NAMALWA (cell line): ENCODE measurements at places on chromosomes 16 and 17.

DNA sequence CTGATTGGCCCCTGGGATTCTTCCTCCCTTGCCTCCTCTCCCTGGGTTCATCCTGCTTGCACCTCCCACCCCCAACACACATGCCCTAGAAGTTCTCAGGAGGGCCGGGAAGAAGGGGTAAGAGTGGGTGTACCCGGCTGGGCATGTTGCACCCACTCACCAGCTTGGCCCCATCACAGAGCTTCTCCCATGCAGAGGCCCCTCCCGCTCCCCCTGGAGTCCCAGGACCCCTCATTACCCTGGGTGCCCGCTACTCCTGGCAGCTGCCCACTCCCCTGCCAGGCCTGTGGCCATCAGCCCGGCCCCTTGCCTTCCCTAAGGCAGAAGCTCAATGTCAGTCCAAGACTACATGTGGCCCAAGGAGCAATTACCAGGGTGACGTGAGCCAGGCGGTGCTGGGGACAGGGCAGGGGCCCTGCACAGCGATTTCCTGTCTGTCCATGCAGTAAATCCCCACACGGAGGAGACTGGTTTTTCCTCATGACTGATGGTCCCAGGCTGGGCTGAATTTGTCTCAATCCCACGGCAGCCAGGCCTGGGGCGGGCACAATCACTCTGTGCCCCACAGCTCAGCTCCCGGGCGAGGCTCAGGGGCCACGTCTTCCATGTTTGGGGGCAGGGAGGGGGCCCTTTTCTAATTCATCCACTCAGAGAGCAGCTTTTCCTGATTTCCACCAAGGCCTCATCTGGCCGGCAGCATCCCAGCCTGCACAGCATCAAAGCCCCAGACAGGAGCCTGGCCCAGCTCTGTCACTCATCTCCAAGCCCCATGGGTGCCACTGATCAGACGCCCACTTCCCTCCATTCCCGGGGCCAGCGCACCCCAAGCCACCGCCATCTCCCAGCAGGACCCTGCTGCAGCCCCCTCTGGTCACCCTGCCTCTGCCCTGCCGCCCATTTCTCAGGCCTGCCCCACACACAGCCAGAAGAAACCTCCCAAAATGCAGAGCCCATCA is 234.7 kb downstream of the KATNIP start:
- no peak for DNase-seq

GRCh38 chr16:22189473-22190080 is 16.5 kb upstream of the EEF2K start:
- peak; percentile 62 for DNase-seq

DNA sequence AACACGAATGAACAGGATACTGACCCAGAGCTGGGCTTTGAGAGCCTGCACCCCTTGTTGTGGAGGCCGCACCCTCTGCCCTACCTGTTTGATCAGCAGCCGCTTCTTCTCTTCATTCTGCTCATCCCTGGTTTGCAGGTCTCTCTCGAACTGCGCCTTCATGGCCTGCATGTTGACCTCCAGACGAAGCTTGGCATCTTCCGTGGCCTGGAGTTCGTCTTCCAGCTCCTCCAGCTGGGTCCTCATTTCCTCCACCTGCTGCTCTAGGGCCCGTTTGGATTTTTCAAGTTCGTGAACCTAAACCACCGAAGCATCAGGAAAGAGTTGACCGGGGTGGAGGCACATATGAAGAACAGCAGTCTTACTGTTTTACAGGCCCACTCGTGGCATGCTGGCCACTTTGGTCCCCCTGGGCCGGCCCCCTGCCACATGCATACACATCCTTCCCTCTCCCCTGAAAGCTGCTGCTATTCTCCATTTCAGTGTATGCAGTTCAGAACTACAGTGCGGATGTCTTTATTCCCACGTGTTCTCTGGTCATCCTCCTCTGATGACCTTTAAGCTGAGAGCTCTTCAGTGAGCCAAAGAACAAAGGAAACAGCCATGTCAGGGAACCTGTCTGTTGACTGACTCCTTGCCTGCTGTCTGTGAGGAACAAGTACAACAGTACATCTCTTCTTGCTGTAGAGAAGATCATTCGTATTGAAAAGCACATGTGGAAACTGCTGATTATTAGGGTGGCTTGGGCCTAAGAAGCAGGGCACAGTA is 54.8 kb downstream of the NDEL1 start:
- no peak for DNase-seq

DNA sequence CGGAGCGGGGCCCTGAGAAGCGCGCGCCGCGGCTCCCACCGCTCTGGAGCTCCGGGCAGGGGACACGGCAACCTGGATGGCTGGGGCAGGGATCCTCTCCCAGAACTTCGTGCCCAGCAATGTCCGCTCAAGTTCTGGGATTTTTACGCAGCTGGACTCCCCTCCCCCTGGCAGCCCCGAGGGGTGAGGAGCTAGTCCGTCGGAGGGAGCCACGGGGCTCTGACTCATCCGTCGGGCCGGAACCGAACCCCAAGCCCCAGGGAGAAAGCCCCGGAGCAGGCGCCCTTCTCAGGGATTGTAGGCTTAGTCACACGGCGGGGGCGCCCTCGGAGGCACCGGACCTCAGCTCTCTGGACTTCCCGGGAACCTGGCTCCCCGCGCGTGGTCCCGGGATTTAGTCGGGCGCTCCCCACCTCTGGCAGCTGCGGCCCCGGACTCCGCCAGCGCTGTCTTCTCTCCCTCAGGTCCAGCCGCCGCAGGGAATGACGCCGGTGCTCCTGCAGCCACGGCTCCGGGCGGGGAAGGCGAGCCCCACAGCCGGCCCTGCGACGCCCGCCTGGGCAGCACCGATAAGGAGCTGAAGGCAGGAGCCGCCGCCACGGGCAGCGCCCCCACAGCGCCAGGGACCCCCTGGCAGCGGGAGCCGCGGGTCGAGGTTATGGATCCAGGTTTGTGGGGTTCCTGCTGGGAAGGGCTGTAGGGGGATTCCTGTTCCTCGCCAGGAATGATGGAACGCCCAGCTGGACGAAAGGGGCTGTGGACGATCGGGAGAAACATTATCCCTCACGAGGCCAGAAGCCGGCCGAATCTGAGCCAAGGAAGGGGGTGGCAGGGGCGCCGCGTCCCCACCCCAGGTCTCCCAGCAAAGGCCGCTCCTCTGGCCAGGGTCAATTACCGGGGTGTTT is 830 bp downstream of the SPHK1 start:
- DNase-seq: no peak

- DNase-seq: no peak
These were observed 19.8 kb upstream of the ADCY7 start for GRCh38 chr16:50246299-50247122.

- DNase-seq: no peak
These were observed 20.7 kb downstream of the DNAH9 start for GRCh38 chr17:11618861-11619566.

DNA sequence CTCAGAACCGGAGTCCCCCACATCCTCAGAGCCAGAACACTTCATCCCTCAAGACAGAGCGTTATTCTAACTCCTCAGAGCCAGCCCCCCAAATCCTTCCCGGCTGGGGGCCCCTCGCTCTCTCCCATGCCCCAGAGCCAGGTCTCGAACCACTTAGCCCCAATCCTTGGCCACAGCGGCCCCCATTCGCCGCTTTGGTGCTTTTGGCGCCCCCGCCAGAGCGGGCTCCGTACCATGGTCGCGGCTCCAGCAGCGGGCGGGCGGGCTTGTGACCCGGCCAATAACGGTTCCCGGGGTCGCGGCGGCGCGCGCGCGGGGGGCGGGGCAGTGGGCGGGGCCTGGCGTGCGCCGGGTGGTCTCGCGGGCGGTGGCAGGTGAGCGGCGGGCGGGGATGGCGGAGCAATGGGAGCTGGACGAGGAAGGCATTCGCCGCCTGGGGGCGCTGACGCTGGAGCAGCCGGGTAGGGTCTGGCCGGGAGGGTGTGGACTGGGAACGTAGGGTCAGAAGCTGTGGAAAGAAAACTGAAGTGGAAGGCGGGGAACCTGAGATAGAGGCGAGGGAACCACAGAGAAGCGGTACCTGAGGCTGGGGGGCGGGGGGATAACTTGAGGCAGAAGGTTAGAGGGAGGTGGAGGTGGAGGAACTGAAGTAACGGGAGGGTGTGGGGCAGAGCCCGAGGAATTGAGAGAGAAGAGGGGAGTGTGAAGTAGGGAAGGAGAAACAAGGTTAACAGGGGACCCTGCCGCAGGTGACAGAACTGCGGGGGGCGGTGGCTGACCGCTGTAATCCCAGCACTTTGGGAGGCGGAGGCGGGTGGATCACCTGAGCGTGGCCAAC is at the start of the genes KCTD19 and LRRC36:
Gene KCTD19, minus strand, starts transcription at position 270 of the 838 bp plus-strand sequence. Its CDS starts 34 bp downstream, at position 236.
Gene LRRC36, plus strand, starts transcription at position 344 of the 838 bp plus-strand sequence. Its CDS starts 48 bp downstream, at position 392.
- DNase-seq: peak; percentile 63

- no peak for DNase-seq
These were observed 27.4 kb downstream of the MYH3 start for GRCh38 chr17:10629706-10630105.

DNA sequence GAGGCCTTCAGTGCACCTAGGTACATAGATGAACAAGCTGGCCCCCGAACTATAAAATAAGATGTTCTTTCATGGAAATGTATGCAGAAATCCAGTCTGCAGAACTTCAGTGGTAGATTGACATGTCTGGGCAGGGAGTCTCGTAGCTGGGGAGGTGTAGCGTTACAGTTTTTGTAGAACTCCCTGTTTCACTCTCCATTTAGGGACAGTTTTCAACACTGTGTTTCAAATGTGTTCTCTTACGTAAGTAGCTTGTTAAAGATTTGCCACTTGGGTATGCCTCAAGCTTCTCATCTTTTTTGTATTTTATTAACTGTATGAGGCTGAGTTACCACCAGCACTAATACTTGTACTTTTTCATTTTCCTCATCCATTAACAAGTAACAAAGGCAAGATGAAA is 46.6 kb downstream of the PLD6 start:
- no peak for DNase-seq

DNA sequence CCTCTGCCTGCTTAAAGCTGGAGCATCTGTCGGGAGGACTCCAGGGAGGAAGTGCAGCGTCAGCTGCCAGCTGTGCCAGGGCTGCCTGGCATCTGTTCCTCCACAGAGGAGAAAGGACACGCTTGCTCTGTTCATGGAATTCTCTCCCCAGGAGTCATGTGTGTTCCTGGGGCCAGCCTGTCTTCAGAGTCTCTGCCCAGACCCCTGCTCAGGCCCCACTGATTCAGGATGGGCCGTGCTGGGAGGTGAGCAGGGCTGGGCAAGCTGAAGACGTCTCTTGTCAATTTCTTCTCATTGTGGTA is 24.2 kb downstream of the CRISPLD2 start:
- DNase-seq: no peak

- DNase-seq: no peak
These were observed 1.2 kb upstream of the METTL9 start for GRCh38 chr16:21598206-21598605.

DNA sequence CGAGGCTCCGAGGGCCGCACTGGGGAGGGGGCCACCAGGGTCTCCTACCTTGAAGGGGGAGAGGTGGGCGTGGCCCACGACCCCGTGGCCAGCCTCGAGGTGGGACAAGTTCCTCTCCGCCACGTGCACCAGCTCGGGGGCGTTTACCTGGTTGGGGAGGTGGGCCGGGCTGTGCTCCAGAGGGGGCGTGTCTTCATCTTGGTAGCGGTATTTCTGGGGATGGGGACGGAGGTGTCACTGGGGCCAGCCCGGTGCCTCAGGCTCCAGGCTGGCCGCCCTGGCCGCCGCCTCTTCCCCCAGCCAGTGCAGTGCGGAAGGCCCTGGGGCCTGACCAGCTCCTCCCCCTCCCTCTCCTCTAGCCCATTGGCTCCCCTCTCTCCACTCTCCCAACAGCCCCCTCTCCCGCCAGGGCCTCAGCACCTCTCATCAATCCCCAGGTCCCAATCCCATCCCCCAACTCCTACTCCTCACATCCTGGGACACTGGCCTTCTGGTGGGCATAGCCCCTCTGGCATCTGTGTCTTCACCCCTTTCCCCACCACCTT is 11.5 kb downstream of the DLG4 start:
- DNase-seq: no peak

- DNase-seq: no peak
These were observed 63.9 kb downstream of the BANP start for GRCh38 chr16:88014954-88015805.

DNA sequence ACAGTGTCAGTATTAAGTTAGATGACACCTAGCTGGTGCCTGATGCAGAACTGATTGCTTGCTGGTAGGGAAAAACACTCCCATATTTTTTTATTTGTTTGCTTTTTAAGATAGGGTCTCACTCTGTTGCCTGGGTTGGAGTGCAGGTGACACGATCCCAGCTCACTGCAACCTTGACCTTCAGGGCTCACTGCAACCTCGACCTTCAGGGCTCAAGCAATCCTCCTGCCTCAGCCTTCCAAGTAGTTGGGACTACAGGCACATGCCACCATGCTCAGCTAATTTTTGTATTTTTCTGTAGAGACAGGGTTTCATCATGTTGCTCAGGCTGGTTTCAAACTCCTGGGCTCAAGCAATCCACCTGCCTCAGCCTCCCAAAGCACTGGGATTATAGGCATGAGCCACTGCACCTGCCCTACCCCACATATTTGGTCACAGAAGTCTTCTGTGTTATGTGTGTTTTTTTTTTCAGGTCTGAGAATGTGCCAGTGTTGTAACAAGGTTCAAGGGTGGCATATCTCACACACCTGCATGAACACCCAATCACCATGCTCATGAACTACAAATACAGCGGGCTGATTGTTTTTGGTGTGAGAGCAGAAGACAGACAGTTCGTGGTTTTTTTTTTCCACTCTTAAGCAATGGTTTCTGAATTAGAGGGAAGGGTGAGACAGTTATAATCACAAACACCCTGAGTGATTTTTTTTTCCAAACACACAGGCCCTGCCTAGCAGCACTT is 22.8 kb downstream of the SPAG9 start:
- DNase-seq: no peak

GRCh38 chr17:51365090-51365489 is 104.7 kb downstream of the UTP18 start:
- no peak for DNase-seq

DNA sequence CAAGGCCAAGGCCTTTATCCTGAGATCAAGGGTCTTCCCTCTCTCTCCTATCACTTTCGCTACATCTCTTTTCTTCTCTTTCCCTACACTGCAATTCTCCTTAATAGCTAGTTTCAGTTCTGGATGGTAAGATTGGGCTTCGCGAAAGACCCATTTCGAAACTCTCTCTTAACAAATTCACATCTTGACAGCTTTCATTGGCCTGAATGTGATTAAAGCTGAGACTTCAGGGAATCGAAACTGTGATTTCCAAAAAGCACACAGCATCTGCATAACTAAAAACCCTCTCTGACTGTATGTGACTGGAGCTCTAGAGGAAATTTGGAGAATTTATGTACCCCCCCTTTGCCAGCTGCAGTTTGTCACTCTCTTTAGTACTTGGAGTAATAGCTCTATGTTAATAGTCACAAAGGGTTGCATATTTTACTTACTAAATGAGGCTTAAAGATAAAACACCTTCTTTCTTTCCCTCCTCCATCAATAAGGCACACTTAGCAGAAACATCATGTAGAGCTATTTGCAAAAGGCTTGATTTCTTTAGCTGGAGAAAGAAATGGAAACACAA is 105.3 kb upstream of the FAM20A start:
- no peak for DNase-seq
